ENCODE measurements at places on chromosomes 4 and X.

DNA sequence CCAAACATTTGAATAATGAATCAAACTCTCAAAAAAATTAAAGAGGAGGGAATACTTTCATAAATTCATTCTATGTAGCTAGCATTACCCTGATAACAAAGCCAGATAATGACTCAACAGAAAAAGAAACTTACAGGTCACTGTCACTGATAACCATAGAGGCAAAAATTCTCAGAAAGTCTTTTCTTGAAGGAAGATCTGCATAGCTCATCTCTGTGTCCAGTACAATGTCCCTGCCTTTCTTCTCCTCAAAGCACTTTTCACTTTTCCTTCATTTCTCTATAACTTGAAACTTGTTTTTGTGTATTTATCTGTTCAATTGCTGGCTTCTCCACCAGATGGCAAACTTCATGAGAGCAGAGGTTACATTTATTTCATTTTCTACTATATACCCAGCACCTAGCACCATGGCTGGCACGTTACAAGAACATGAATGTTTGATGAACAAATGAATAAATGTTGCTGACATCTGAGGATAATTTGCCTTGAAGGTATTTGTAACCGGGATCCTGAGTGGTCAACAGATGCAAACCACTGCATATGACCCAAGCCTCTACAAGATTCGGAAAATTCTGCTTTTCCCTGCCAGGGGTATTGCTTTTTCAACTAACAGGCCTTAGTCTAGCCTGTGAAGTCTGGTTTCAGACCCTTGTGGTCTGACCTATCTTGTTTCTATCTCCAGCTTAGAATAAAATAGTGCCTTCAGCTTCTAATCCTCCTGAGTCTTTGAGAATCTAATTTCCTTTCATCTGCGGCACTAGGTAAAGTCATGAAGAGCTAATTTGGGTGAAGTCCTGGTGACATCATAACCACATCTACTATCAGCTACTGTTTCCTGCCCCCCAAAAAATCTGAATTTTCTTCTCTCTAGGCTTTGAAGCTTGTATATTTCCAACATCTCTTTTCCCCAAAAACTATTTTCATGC is 52.5 kb upstream of the ANTXR2 start:
- no peak for DNase-seq

- no peak for DNase-seq
Observed at GRCh38 chrX:44970709-44971108, 97.7 kb downstream of the KDM6A start.

DNA sequence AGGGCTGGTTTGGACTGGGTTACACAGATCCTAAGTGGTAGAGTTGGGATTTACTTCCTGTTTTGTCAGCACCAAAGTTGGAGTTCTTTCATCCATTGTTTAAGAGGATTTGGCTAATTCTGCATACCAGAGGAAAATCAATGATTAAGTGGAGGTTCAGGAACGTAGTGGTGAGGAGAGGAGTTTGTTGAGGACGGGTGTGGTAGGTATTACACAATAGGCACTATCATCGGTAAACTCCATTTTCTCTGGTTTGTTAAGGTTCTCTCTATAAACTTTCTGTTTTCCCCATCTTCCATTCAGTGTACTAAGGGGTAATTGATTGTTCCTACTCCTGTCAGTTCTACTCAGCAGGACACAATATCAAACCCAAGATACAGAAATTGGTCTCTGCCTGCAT is 107.5 kb upstream of the VCX2 start:
- no peak for DNase-seq

GRCh38 chrX:28969126-28969525 is 381.9 kb downstream of the IL1RAPL1 start:
- DNase-seq: no peak
